HS-27A (cell line): ENCODE measurements at places on chromosomes 13 and 19.

- DNase-seq: no peak
Observed at GRCh38 chr19:39003188-39003587, 27.6 kb upstream of the FBXO17 start.

GRCh38 chr19:35293363-35293739 lies 1.4 kb downstream of the MAG start:
- no peak for DNase-seq

DNA sequence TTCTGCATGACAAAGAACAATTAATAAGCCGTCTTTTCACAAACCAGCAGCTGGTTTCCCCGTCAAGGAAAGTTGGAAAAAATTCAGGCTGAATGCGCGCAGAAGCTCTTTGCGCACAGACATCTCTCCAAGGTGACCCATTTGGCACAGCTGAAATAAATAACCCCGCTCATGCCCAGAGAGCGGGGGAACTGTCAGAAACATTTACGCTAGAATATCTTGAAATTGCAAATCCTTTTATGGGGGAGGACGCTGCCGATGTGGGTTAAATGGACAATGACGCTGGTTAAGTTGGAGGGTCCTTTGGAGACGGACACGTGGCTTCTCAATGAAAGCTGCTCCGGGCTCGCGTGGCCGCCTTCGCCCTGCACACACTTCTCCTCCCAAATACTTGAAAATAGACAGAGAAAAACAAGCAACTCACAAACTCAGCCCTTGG lies 30.6 kb downstream of the GSX1 start:
- DNase-seq: no peak

- DNase-seq: no peak
Observed at GRCh38 chr19:55670280-55671053, 4.6 kb upstream of the EPN1 start.

DNA sequence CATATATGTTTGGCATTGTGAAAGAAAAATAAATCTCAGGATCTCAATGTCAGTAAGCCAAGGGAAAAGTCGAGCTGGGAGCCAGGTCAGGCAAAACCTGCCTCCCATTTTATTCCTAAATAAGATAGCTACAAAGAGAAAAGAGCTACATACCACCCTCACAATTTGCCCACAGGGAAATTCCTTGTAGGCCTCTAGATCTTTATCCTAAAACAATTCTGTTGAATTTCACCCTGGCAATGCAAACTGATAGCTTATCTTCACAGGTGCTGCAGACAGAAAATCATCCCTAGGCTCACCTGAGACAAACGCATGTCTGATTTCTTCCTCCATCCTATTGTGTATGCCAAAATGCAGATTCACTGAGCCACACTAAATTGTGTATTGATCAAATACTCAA lies 2587.1 kb downstream of the PCDH9 start:
- DNase-seq: no peak
